Neural crest cell (in vitro differentiated cells): ENCODE measurements at places on chromosomes 2 and 18.

DNA sequence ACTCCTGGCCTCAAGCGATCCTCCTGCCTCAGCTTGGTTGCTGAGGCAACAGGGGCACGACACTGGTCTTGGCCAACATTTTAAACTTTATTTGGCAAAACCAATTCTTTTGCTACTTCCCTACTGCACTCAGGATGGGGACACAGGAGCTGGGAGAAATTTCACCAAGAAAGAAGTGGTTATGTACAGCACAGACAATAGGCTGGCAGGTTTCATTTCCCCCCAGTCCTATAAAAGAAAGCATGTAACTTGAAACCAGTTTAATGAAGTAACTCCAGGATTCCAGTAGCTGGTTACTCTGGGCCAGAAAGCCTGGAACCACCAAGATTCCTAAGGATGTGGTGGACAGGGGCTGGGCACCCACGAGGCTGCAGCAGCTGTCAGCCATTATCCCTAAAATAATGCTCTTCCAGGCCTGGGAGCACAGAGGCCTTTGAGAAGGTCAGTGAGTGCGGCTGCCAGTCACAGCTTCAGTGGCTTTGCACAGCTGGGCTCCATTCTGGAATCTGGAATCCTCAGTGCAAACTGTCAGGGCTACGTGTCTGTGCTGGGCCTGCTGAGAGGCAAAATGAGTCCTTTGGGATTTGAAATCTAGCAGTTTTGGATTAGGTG lies 142.3 kb upstream of the ITGA6 start:
- peak; percentile 23 for DNase-seq

DNA sequence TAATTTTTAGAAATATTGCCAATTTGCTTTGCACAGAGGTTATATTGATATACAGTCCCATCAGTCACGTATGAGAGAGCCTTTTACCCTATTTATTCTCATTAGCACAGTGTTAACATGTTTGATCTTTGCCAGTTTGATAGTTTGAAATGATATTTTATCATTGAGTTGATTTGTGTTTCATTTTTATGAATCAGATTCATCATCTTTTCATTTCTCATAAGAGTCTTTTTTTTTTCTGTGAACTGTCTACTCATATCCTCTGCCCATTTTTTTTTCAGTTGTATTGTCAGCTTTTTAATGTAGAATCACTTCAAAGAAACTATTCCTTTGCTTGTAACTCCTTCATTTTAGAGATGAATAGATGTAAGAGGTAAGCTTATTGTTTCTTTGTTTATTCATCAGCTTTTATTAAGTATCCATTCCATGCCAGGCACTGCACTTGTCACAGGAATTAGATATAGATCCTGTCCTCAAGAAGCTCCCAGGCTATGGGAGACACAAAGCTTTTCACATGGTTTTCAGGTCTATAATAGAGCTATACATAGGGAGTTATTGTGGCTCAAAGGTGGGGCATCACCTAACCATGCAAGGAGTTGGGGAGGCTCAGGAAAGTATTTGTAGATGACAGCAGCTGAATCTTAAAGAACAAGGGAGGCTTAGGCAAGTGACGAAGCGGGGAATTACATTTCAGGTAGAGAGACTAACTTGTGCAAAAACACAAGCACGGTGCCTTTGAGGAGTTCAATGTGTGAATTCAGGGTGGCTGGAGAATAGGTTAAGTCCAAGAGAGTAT lies 42.1 kb downstream of the CD28 start:
- DNase-seq: no peak

DNA sequence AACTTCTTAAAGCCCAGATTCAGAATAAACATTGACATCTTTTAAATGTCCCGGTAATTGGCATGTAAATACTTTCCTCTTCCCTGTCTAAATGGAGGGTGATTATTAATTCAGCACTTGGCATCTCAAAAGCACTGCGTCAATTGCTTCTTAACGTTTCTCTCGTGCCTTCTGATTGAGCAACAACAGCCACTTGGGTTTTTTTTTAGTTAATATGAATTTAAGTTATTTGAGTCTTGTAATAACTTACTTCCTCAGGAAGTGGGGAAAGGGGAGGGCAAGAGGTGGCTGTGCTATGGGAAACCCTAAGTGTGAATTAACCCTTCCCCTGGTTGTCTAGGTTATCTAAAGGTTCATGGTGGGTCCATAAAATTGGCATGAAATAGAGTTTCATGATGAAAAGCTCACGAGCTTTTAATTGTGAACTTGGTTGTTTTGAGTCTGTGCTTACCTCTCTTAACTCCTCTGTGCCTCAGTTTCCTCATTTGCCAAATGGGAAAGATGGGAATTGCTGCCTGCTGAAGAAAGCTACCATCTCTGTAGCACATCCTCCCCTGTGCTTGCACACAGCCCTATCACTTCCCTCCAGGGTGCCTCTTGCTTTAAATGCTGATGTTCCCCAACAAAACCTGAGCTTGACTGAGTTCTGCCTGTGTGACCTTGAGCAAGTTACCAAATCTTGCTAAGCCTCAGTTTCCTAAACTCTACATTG lies 126.3 kb upstream of the BCL2L11 start:
- DNase-seq: no peak

- DNase-seq: no peak
Observed at GRCh38 chr18:68826121-68826520, 28.2 kb downstream of the CCDC102B start.

GRCh38 chr2:173359231-173359630 lies 4.6 kb downstream of the CDCA7 start:
- no peak for DNase-seq

GRCh38 chr2:10592652-10593051 lies 97.1 kb downstream of the NOL10 start:
- DNase-seq: no peak

DNA sequence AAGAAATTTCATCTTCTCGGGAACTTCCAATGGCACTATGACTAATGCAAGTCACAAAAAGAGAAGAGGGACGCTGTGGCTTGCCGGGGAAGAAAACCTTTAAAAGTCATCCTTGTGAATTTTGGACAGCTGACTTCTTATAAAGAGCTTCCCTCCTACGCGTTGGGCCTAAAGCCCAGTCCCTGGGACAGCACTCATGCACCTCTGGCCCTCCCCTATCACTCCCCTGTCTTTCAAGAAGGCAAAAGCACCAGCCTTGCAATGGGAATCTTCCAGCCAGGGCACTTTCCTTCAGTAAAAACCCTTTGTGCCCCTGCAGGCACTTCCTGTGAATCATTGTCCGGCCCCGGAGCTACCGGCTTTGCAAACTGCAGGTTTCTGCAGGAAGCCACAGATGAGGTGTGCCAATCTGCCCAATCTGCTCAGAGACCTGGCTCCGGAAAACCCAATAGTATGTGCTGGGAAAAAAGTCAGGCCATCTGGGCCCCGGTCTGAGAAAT lies 7.1 kb downstream of the MREG start:
- DNase-seq: no peak

GRCh38 chr2:101197215-101197745 lies 46.1 kb upstream of the TBC1D8 start:
- no peak for DNase-seq

GRCh38 chr2:1209761-1210160 lies 203.5 kb upstream of the TPO start:
- DNase-seq: no peak

DNA sequence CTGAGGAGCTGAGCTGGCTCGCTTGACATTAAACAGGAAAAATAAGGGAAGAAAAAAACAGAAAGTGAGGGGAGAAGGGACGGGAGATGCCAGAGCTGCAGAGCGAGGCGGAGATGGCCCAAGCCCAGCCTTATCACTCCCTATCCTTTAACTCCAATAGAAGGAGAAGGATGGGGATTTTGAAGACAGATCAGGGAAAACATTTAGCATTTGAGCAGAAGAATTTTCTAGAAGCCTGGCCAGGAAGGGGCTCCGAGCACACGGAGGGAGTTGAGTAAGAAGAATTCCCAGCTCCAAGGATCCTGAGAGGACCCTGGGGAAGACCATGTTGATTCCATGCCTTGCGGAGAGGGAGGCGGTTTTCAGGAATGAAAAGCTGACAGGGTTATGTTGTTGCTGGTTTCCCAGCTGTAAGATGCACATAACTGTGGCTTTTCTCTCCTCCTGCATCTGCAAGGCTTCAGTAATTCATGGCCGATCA lies 35.6 kb downstream of the TWIST2 start:
- DNase-seq: no peak

GRCh38 chr2:133828913-133829312 lies 260.6 kb upstream of the NCKAP5 start:
- no peak for DNase-seq

- no peak for DNase-seq
Observed at GRCh38 chr2:146661473-146662096, 1183.2 kb upstream of the ACVR2A start.

- DNase-seq: no peak
Observed at GRCh38 chr2:47645246-47645645, 137.7 kb upstream of the MSH6 start.
